ENCODE measurements at places on chromosomes 5 and 9.
A peak's percentile ranks its signal among the peaks of the same experiment; 100 is the strongest.

DNA sequence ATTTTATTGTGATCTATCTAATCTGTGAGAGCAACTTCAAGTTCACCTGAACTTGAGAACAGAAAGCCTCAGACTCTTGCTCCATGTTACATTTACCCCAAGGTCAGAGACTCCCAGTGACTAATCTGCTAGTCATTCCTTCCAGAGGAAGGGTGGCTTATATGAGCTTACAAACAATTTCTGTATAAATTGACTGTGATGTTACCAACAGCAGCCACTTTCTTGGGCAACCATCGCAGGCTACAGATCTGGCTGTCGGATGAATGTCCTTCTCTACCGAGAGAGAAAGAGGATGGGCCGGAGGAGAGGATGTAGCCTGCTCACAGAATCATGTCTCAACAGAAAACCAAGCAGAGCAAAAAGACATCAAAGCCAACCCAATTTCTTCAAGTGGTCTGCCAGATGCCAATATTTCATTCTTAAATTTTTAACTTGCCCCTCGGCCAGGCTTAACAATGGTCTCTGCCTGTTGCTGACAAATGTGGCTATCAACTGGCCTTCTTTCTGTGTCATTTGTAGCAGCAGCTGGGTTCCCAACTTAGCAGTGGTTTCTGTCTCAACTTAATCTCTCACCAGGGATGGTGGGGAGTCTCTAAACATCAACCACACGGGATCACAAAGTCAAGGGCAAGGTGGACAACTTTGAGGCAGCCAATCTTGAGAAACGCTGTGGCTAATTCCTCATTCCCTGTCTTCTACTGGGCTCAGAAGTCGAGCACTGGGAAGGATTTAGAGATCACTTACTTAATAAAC lies 81.3 kb downstream of the RAPGEF1 start:
- peak overlapping the region; percentile 90 for H3K27ac ChIP-seq
- H3K4me1 ChIP-seq = peaks cover 42% of the 10 kb centered on the region
- H3K27me3 ChIP-seq = no peaks in the 10 kb centered on the region
- H3K36me3 ChIP-seq = no peaks in the 10 kb centered on the region
- DNase-seq = peak; percentile 50

DNA sequence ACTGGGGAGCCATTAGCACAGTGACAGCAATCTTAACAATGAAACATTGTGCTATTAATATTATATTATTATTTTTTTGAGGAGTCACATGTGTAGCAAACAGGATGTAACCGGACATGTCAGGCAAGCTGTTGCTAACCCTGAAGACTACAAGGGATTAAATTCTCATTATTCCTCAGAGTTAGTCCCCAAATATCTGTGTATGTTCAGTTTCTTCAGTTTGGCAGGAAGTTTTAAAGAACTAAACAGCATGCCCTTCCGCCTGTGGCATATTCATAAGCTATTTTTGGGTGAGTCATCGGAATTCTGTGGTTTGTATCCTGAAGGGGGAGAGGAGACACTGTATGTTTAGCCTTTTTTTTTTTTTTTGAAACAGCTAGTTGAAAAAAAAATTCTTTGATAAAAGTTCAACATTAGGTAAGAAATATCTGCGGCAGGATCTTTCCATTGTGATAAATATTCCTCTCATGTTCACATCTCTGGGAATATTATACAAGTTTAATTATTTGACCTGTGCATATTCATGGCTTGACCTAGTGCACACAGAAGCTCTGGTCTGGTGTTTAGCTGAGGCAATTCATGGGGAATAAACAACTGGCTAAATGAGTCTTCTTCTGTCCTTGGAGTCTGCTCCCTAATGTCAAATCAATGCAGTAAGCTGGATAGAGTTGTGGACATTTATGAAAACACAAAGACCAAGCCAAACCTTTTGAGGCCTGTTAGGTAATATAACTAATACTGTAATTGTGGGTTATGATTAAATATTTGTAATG lies 202.7 kb upstream of the CDKN2B start:
- peaks cover 63% of the 10 kb centered on the region for H3K4me1 ChIP-seq
- peak overlapping the region; percentile 95 for H3K27ac ChIP-seq
- peak; percentile 33 for DNase-seq
- H3K27me3 ChIP-seq = no peaks in the 10 kb centered on the region

DNA sequence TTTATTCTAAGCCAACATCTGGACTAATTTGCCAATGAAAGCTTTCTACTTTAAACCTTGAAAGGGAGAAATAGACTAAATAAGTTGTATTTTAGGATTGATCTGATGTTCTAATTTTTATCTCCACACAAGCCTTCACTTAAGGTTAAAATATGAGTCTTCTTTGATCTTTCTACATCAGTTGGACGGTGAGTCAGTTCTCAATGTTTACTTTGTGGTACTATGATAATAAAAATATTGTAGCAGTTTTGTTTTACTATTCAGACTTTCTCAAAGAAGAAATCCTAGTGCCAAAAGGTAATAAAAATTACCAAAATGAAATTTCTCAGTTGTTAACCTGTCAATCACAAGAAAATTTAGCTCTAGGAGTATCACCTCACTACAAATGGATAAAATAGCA lies 203.5 kb upstream of the RGMB start:
- no peak for DNase-seq
- no peak overlapping the region for H3K4me3 ChIP-seq
- H3K27me3 ChIP-seq = no peaks in the 10 kb centered on the region
- no peak overlapping the region for H3K27ac ChIP-seq
- peaks cover 8% of the 10 kb centered on the region for H3K4me1 ChIP-seq
- no peaks in the 10 kb centered on the region for H3K36me3 ChIP-seq

DNA sequence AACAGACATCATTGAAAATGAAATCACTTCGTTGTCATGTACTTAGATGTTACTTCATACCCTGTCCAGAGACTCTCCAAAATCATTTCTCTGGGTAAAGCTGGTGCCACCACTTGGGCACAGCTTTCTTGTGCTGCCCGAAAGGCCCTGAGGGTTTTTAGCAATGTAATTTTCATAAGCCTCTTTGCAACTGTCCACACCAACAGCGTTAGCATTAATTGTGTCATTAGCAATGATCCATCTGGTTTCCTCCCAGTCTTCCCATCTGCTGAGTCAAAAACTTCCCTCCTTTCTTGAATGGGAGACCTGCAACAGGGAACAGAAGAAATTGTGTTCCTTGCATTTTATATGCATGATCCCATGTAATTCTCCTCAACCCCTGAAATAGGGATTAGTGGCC lies 8.6 kb upstream of the MSX2 start:
- H3K4me1 ChIP-seq = no peaks in the 10 kb centered on the region
- H3K4me3 ChIP-seq = no peak overlapping the region
- H3K27me3 ChIP-seq = peaks cover 89% of the 10 kb centered on the region
- no peaks in the 10 kb centered on the region for H3K36me3 ChIP-seq

GRCh38 chr5:82354543-82354942 lies 76.4 kb upstream of the RPS23 start:
- H3K27ac ChIP-seq = no peak overlapping the region
- no peak overlapping the region for H3K4me3 ChIP-seq
- H3K4me1 ChIP-seq = peaks cover 6% of the 10 kb centered on the region
- no peaks in the 10 kb centered on the region for H3K27me3 ChIP-seq
- no peaks in the 10 kb centered on the region for H3K36me3 ChIP-seq

DNA sequence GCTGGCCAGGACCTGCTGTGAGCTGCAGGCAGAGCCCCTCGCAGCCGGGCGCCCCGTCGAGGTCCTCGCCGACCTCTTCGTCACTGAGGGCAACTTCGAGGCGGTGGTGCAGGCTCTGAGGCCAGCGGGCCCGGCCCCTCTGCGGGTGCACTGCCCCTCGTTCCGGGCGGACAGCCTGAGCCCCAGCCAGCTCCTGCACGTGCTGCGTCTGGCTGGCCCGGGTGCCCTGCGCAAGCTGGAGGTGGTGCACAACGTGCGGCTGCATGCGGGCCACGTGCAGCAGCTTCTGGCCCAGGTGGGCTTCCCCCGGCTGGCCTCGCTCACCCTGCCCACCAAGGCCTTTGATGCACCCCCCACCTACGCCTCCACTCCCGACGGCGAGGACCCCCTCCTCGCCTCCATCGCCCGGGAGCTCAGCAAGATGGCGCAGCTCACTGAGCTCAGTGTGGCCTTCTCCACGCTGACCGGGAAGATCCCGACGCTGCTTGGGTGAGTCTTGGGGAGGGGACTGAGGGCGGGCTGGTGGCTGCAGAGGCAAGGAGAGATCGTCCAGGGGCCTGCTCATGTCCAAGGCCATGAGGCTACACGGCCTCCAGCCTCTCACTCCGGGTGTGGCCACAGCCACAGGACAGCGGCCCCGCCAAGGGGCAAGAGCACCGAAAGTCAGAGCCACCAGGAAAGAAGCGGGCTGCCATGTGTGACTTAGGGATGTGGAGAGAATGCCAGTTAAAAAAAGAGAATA lies 825 bp downstream of the LRRC14B start:
- H3K27me3 ChIP-seq = peaks cover 52% of the 10 kb centered on the region
- H3K27ac ChIP-seq = no peak overlapping the region
- H3K36me3 ChIP-seq = no peaks in the 10 kb centered on the region

GRCh38 chr9:127903557-127904475 lies 4.4 kb upstream of the ST6GALNAC6 start:
- H3K4me1 ChIP-seq = peaks cover 20% of the 10 kb centered on the region
- H3K27me3 ChIP-seq = no peaks in the 10 kb centered on the region
- no peaks in the 10 kb centered on the region for H3K36me3 ChIP-seq

GRCh38 chr5:119288379-119289033 lies 67.3 kb upstream of the TNFAIP8 start:
- peaks cover 50% of the 10 kb centered on the region for H3K4me1 ChIP-seq
- peak overlapping the region; percentile 43 for H3K4me3 ChIP-seq
- DNase-seq = no peak
- H3K27me3 ChIP-seq = no peaks in the 10 kb centered on the region
- H3K36me3 ChIP-seq = no peaks in the 10 kb centered on the region

GRCh38 chr9:129390541-129390940 lies 212.5 kb upstream of the IER5L start:
- no peak overlapping the region for H3K27ac ChIP-seq
- no peaks in the 10 kb centered on the region for H3K27me3 ChIP-seq
- DNase-seq = no peak
- no peak overlapping the region for H3K4me3 ChIP-seq
- no peaks in the 10 kb centered on the region for H3K4me1 ChIP-seq

- H3K36me3 ChIP-seq = no peaks in the 10 kb centered on the region
- DNase-seq = no peak
- peaks cover 85% of the 10 kb centered on the region for H3K27me3 ChIP-seq
- H3K27ac ChIP-seq = no peak overlapping the region
- no peaks in the 10 kb centered on the region for H3K4me1 ChIP-seq
These were observed 232.9 kb downstream of the GOLPH3 start for GRCh38 chr5:31941151-31941755.

DNA sequence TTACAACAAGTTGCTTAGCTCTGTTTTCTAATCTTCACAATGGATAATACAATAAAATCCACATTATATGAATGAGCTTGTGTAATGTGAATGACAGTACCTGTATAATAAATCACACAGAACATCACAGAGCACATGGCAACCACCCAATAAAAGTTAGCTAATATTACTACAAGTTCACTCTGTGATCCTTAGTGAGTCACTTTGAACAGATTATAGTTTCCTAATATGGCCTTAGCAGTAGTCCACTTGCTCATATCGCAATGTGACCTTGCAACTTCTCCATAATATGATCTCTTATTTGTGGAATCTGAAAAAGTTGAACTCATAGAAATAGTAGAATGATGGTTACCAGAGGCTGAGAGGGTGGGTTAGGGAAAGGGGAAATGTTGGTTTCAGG lies 361.3 kb downstream of the PTPRD start:
- no peaks in the 10 kb centered on the region for H3K27me3 ChIP-seq
- DNase-seq = no peak
- no peaks in the 10 kb centered on the region for H3K4me1 ChIP-seq
- H3K27ac ChIP-seq = no peak overlapping the region
- no peak overlapping the region for H3K4me3 ChIP-seq

GRCh38 chr5:27594141-27594540 lies 555.8 kb upstream of the CDH9 start:
- DNase-seq = no peak
- no peak overlapping the region for H3K27ac ChIP-seq
- H3K36me3 ChIP-seq = no peaks in the 10 kb centered on the region
- no peak overlapping the region for H3K4me3 ChIP-seq

- H3K27ac ChIP-seq = no peak overlapping the region
- H3K36me3 ChIP-seq = peaks cover 9% of the 10 kb centered on the region
- peak overlapping the region; percentile 86 for H3K4me3 ChIP-seq
- H3K27me3 ChIP-seq = no peaks in the 10 kb centered on the region
- H3K4me1 ChIP-seq = peaks cover 27% of the 10 kb centered on the region
These were observed 3.5 kb downstream of the FBXW11 start for GRCh38 chr5:172002840-172003512.

- H3K27me3 ChIP-seq = peaks cover 88% of the 10 kb centered on the region
- no peak overlapping the region for H3K27ac ChIP-seq
- no peak overlapping the region for H3K4me3 ChIP-seq
- no peaks in the 10 kb centered on the region for H3K36me3 ChIP-seq
- DNase-seq = no peak
These were observed 261.9 kb downstream of the GADD45G start for GRCh38 chr9:89866701-89867100.

Measured in PC-9 (cell line).